ENCODE measurements at places on chromosomes 12 and 14. TPM values are rescaled to one million over a fixed set of nuclear protein-coding genes. Genes with fewer than 3 reads are reported as not detected.

DNA sequence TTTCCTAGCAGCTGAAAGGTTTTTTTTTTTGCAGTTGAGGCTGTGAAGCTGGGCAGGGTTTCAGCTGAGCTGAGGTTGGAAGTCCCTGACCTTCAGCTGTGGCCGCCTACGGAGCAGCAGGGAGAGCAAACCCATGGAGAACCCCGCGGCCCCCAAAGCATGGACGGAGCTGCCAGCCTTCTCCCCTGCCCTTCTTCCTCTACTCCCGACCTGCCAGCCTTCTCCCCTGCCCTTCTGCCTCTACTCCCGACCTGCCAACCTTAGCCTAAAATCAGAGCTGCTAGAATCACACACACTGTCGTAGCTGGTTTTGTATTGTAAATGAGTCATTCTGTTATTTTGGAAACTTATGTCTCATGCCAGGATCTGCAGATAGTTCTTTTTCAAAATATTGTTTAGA, 74.6 kb downstream of the PPP2R5C start:
- H3K4me1 ChIP-seq, result peaks cover 14% of the 10 kb centered on the region
- H3K4me3 ChIP-seq, result no peak overlapping the region
- no peak overlapping the region for H3K27ac ChIP-seq
- no peaks in the 10 kb centered on the region for H3K27me3 ChIP-seq

GRCh38 chr14:104656014-104656714, 33.3 kb upstream of the INF2 start:
- H3K36me3 ChIP-seq, result no peaks in the 10 kb centered on the region
- H3K27ac ChIP-seq, result no peak overlapping the region
- DNase-seq, result peak; percentile 42

- H3K27me3 ChIP-seq, result 0 out of 2 replicates have a peak, but pooled peaks cover 2% of the 10 kb centered on the region
- no peak overlapping the region for H3K4me3 ChIP-seq
- DNase-seq, result no peak
- H3K27ac ChIP-seq, result no peak overlapping the region
- H3K36me3 ChIP-seq, result no peaks in the 10 kb centered on the region
- H3K4me1 ChIP-seq, result no peaks in the 10 kb centered on the region
Measured at GRCh38 chr14:76647697-76648298, 113.5 kb upstream of the VASH1 start.

DNA sequence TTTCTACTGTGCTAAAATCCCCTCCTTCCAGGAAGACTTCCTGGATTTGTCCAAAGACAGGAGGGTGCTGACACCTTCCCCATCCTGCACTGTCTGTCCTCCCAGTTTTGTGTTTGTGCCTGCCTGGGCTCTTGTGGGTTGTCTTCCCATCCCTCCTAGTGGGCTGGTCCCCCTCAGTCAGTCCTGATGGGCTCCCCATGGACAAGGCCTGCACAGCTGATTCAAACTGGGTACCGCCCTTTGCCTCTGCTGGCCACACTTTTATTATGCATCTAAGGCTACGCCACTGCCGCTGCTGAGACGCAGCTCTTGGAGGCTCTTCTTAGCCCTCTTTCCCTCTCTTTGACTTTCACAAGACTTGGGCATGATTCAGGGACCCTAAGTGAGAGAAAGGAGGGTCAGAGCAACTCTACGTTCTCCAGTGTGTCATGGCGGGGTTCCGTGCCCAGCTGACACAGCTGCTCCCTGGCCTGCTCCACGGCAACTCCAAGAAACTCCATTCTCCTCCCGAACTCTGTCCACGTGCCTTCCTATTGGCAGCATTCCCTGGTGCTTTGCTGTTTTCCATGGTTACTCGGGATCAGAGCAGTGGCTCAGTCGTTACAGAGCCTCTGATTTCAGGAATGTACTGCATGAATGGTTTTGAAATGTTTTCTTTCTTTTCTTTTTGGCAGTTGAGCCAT, 3.8 kb upstream of the KRT85 start:
- no peaks in the 10 kb centered on the region for H3K27me3 ChIP-seq
- DNase-seq, result no peak
- no peak overlapping the region for H3K27ac ChIP-seq
- H3K4me1 ChIP-seq, result no peaks in the 10 kb centered on the region
- H3K36me3 ChIP-seq, result no peaks in the 10 kb centered on the region

DNA sequence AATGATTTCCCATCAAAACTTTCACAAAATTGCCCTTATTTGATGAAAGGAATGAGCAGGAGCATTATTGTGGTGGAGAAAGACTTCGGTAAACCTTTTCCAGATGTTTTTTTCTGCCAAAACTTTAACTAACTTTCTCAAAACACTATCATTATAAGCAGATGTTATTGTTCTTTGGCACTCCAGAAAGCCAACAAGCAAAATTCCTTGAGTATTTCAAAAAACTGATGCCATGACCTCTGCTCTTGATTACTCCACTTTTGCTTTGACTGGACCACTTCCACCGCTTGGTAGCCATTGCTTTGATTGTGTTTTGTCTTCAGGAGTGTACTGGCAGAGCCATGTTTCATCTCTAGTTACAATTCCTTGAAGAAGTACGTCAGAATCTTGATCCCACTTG, 29.7 kb upstream of the RAB21 start:
- DNase-seq, result no peak
- H3K36me3 ChIP-seq, result no peaks in the 10 kb centered on the region
- no peaks in the 10 kb centered on the region for H3K27me3 ChIP-seq
- no peak overlapping the region for H3K27ac ChIP-seq

Gene KRT74
- total RNA-seq, result not detected

- H3K36me3 ChIP-seq, result peaks cover 3% of the 10 kb centered on the region
- no peaks in the 10 kb centered on the region for H3K27me3 ChIP-seq
- peak overlapping the region; percentile 44 for H3K4me3 ChIP-seq
- DNase-seq, result peak; percentile 76
- no peak overlapping the region for H3K27ac ChIP-seq
Measured at GRCh38 chr14:22886500-22887259, 3.7 kb downstream of the REM2 start.

Gene SIX6
- not detected for total RNA-seq

Gene OR4L1
- total RNA-seq, result not detected

DNA sequence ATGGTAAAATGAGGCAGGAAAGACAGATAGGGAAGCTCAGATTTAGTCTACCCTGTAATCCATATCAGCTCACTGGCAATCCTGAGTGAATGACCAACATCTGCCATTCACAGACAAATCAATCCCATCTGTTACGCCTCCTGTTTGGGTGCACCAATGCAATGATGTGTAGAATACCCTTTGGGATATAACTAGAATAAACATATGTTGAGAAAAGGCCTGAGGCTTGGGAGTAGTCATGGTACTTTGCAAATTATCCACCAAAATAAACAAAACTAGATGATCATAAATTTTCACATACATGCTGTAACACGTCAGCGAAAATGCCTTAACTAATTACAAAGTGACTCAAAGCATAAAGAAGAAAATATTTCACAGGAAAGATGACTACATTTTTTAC, 78.8 kb downstream of the KCNC2 start:
- no peak overlapping the region for H3K4me3 ChIP-seq
- H3K27ac ChIP-seq, result no peak overlapping the region
- H3K4me1 ChIP-seq, result no peaks in the 10 kb centered on the region
- no peaks in the 10 kb centered on the region for H3K36me3 ChIP-seq
- 0 out of 2 replicates have a peak, but pooled peaks cover 3% of the 10 kb centered on the region for H3K27me3 ChIP-seq
- no peak for DNase-seq

DNA sequence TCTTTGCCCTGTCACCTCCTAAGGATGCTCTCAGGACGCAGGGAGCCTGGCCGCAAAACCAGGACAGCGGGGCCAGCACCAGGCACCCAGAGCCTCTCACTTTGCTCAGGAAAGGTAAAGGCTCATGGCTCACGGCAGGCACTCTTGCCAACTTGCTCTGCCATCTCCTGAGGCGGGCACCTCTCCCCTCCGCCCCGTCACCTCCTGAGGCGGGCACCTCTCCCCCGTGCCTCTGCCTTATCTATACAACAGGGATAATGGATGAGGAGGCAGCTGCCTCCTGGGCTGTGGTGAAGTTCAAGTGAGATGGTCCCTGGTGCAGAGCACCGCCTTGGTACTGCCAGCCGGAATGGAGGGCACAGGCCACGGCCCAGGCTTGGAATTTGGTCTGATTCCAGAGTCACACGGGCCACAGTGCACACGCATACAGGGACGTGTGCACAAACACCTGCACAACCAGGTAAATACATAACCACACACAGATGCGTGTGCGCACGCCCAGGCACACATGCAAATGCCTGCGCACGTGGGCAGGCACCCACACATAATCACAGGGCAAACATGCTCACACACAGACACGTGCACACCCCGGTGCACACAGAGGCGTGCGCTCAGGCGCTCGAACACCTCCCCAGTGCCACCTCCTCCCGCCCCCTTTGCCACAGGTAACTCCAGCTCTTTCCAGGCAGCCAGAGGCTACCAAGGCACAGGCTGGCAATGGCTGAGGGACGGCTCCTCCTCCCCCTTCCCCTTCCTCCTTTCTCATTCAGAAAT, 11.6 kb downstream of the DEGS2 start:
- H3K27ac ChIP-seq, result no peak overlapping the region
- H3K27me3 ChIP-seq, result no peaks in the 10 kb centered on the region
- no peaks in the 10 kb centered on the region for H3K36me3 ChIP-seq
- no peak for DNase-seq
- H3K4me1 ChIP-seq, result no peaks in the 10 kb centered on the region
- H3K4me3 ChIP-seq, result no peak overlapping the region

DNA sequence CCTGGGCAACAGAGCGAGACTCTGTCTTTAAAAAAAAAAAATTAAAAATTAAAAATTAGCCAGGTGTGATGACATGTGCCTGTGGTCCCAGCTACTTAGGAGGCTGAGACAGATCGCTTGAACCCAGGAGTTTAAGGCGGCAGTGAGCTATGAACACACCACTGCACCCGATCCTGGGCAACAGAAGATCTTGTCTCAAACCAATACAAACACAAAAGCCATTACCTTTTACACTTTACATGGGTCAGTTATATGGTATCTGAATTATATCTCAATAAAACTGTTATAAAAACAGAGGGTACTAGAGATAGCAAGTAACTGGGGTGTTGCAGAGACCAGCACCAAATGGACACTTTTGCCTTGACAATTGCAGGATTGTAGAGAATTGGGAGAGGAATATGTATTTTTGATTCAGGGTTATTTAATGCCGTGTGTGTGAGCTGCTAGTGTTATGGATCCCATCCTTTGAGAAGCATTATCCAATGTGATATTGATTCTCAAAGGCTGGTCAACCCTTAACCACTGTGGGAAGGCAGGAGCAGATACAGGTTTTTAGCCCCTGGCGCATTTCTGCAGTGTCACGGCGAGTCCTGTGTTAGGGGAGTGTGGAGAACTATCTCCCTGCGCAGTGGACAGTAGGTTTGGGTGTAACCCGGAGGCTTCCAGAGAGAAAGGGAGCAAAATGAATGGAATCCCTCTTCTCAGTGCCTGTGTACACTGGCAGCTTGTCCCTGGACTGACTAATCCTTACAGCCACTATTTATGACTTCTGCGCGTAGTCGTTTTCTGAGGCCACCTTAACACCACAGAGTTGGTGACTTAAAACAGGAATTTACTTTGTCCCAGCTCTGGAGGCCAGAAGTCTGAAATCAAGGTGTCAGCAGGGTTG, 4.3 kb downstream of the PSMD9 start:
- H3K27ac ChIP-seq, result peak overlapping the region; percentile 37
- peaks cover 28% of the 10 kb centered on the region for H3K4me1 ChIP-seq
- peaks cover 49% of the 10 kb centered on the region for H3K36me3 ChIP-seq
- no peak overlapping the region for H3K4me3 ChIP-seq

GRCh38 chr12:98235301-98235700, 280.1 kb upstream of the TMPO start:
- DNase-seq, result no peak
- H3K4me3 ChIP-seq, result no peak overlapping the region
- H3K27me3 ChIP-seq, result no peaks in the 10 kb centered on the region
- no peaks in the 10 kb centered on the region for H3K4me1 ChIP-seq
- no peaks in the 10 kb centered on the region for H3K36me3 ChIP-seq

GRCh38 chr12:131209082-131210070, 255.7 kb downstream of the ADGRD1 start:
- no peaks in the 10 kb centered on the region for H3K36me3 ChIP-seq
- no peak overlapping the region for H3K4me3 ChIP-seq
- no peak overlapping the region for H3K27ac ChIP-seq
- DNase-seq, result no peak
- no peaks in the 10 kb centered on the region for H3K27me3 ChIP-seq

GRCh38 chr12:64450057-64450640, 1.8 kb upstream of the TBK1 start:
- peaks cover 46% of the 10 kb centered on the region for H3K36me3 ChIP-seq
- no peak overlapping the region for H3K27ac ChIP-seq
- H3K4me3 ChIP-seq, result no peak overlapping the region

- no peaks in the 10 kb centered on the region for H3K36me3 ChIP-seq
- DNase-seq, result no peak
- H3K4me3 ChIP-seq, result no peak overlapping the region
- H3K27me3 ChIP-seq, result no peaks in the 10 kb centered on the region
Measured at GRCh38 chr14:95312311-95312710, 7.4 kb downstream of the CLMN start.

DNA sequence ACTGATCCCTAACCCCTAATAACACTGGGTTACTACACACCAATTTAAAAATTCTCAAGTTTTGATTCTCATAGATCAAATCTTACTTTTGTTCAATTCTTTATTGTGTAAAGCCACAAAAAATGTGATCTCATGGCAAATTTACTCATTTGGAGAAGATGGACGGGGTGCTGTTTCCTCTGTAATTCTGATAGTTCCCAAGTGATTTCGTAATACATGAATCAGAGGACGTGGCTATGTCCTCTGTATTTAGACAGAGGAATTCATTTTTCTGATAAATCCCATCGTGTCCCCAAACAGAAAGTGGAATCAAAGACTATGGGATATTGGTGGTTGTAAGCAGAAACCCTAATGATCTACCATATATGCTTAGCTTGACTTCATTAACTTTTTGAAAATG, 76.6 kb upstream of the GNG2 start:
- H3K36me3 ChIP-seq, result no peaks in the 10 kb centered on the region
- H3K27ac ChIP-seq, result no peak overlapping the region
- no peaks in the 10 kb centered on the region for H3K27me3 ChIP-seq
- no peak for DNase-seq

DNA sequence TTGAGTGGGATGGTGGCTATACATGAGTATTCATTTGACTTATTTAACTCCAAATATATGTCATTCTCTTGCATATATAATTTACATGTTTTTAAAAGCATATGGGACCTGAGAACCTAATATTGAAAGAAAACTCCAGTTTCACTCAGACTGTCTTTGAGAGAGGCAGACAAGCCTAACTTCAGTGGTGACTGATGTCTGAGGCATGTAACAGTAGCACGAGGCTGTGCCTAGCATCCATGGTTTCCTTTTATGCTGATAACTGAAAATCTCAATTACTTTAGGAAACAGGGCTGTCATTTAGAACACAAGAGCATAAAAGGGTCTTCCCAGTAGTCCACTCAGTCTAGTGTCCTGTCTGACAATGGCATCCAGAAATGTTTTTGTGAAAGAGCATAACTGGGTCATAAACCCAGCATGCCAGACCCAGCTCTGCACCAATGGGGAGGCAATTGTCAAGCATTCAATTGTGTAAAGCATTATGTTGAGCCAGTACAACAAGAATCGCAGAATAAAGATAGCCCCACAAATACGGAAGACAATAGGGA, 24.3 kb downstream of the MAPK1IP1L start:
- H3K27ac ChIP-seq, result no peak overlapping the region
- no peaks in the 10 kb centered on the region for H3K27me3 ChIP-seq
- H3K36me3 ChIP-seq, result no peaks in the 10 kb centered on the region
- H3K4me1 ChIP-seq, result peaks cover 22% of the 10 kb centered on the region
- H3K4me3 ChIP-seq, result no peak overlapping the region

Gene CLEC4C
- total RNA-seq, result not detected

Data from SJSA1 (cell line).